ENCODE measurements at places on chromosomes 2 and 18.

GRCh38 chr2:200625282-200625681 lies 39.5 kb downstream of the AOX1 start:
- DNase-seq, result peak; percentile 73

DNA sequence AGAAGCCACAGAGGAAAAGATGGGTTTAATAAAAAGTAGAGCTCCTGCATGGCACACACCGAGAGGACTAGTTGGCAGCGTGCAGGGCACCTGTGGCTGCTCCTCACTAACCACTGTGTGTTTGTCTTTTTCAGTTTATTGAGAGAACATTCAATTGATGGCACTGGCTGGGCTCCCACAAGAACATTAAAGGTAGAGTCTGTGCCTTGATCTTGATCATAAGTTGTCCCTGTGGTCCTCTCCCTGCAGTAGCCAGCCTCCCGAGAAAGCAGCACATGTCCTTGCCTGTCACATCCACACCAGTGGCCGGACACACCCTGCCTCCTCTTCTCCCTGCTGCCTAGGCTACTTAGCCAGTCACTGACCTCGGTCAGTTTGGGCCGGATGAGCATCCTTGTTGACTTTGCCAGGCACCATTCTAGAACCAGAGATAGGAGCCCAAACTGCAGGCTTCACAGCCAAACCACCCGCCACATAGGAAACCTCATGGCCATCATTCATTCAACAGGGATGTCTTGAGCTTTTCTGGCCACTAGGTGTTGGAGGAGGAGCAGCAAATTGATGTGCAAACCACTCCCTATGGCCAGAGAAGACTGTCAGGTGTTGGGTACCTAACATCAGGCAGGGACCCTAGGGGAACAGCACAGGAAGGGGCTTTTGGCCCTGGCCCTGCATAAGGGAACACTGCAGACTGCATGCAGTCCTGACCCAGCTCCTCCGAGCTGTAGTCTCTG lies 30.2 kb upstream of the SCLY start:
- no peak for DNase-seq

DNA sequence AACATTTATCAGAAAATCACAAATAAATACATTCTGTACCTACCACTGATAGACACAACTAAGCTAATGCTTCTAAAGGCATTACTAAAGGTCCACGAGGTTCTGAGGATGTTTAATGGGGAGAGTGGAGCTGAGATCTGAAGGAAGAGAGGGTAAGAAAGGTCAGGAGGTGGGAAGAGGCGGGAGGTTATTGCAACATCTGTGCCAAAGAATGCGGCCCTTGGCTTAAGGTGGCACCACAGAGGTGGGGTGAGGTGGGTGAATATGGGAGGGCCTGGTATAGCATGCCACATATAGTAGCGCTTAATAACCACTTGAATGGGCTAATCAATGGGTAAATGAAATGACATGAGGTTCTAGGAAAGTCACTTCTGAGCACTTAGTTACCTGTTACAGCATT lies 217.8 kb upstream of the ATP5MC3 start:
- no peak for DNase-seq

- peak; percentile 86 for DNase-seq
Measured at GRCh38 chr2:42809819-42810120, 17.4 kb upstream of the HAAO start.

DNA sequence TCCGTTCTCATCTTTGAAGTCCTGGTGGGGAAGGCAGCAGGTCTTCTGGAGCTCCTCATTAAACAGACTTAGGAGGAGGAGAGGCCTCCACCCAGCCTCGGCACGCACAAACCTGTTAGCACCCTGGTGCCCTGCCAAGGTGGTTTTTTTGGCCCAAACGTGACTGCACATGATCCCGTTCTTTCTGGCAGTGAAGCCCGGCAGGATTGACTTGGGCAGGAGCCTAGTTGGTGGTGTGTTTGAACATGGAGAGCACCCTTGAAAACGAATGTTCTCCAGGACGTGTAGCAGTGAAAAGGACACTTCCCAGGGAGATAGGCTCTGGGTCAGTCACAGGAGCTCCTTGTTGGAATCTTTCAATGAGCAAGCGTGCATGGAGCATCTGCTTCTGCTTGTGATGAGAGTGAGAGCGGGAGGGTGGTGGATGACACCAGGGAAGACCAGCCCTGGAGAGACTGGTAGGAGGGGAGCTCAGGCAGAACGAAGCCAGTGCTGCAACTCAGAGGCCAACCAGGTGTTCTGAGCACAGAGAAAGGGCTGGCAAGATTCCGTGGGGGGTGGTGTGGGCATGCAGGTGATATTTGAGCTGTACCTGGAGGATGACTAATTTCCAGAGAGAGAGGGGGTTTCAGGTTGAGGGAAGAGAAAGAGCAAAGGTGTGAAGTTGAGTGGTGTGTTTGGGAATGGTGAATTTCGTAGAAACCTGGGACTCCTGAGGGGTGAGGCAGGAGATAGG lies 73.8 kb downstream of the TANC1 start:
- DNase-seq, result no peak

DNA sequence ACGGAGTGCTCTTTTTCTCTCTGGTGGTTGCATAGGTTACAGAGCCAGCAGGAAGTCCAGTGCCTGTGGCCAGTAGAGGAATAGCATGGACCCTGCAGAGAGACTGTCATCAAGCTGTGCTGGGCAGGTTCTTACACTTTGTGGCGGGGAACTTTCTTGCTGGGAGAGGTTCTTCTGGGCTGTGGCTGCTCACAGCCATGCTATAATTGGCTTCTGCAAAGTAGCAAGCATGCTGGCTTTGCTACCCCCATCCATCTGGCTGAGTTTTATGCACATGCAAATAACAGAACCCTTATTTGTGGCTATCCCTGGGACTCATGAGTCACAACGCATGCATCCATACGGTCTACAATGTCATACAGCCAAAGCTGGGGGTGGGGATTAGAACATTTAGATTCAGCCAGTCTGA lies 68.9 kb downstream of the PLCL1 start:
- peak; percentile 26 for DNase-seq

GRCh38 chr2:67560771-67561456 lies 163.8 kb downstream of the ETAA1 start:
- DNase-seq, result peak; percentile 71

- no peak for DNase-seq
Measured at GRCh38 chr2:28173377-28173776, 219.3 kb upstream of the FOSL2 start.

DNA sequence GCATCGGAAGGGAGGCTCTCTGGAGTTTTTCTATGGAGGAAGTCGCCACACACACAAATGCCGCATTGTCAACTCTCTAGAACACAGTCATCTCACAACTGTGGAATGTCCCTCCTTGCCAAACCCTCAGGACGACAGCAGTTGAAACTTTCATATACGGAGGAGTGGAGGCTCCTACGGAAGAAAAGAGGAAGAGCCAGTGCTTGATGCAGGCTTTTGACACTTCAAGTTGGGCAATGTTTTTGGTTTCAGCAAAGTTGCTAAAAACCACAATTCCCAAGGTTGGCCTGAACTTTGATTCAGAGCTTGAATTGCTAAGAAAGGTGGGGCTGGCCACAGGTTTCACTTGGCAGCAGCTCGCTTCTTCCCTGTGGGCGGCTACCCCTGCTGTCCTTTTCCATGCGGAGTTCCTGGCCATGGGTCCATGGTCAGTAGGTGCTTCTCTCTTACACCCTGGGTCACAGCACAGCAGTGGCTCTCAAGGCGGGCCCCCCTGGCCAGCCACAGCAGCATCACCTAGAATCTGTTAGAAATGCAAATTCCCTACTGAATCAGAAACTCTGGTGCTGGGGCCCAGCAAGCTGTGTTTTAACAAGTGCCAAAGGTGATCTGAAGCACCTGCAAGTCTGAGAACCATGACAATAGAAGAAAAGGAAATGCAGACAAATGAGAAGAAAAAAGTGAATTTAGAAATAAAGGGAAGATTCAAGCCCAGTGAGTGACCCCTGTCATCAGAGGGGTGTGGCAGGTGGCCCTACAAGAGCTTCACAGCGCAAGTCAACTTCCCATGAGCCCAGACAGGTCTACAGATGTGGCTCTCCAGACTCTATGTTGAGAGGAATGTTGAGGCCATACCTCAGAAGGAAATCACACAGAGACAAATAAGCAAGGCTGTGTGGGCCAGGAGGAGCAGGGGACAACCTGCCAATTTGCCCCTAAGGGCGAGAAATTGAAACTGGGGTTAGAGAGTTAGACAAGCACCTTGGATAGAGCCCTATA lies 856.4 kb downstream of the RNF144A start:
- no peak for DNase-seq

DNA sequence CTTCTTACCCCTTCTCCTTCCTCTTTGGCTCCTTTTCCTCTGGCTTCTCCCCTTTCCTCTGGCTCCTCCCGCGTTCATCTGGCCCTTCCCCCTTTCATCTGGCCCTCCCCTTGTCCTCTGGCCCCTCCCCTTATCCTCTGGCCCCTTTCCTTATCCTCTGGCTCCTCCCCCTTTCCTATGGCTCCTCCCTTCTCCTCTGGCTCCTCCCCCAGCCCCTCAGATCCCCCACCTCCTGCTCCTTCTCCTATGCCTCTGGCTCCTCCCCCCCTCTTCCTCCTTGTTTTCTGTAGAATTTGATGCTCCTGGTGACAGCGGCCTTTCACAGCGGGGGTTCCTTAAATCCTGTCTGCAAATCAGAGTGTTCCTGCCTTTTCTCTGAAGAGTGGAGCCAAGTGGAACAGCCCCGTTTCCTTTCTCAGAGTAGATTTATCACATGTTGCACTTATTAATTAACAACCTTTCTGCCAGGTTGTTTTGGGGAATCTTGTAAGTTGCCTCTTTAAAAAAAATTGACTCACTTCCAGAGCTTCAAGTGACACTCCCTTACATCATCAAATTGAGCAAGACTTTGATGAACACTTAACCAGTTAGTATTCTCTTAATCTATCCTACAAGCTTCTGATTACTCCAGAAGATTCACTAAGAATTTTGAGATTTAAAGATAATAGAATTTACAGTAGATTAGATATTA lies 27.9 kb downstream of the FABP1 start:
- DNase-seq, result peak; percentile 31

DNA sequence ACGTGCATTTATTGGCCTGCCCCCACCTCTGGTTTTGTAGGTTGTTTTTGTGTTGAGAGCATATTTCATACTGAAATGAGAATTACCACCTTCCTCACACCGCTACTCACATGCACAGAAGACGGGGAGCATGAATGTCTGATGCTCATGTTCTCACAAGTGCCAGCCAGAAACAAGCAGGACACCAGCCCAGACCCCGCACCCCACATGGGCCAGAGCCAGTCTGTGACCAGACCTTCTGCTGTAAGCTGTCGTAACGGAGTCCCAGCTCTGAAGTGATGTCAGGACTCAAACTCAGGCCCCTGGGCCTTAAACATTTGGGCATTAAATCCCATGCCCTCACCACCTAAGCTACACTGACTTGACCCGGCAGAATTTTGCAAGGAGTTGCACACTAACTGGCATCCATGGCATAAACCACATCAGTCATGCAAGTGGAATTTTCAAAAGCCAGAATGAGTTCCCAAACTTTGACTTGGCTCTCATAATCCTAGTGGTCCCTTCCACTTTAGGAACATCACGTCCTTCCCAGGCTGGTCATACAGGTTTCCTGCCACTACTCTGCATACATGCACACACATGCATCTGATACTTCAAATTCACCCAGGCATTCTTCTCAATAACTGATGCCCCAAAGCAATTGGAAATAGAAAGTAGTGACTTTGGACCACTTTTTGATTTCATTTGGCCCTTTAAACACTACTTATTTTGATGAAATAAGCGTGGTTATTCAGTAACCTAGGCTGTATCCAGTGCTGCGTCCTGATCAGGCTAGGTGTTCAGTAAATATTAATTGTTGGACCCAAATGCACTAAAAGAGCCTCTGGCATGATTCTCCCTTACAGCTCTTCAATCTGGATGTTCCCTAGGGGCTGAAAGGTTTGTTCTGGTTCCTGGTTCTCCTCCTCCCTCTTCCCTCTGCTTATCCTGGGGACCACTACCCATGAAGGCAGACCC lies 223.1 kb upstream of the ID2 start:
- no peak for DNase-seq

- DNase-seq, result no peak
Measured at GRCh38 chr2:39320162-39320561, 76.4 kb upstream of the CDKL4 start.

- peak; percentile 85 for DNase-seq
Measured at GRCh38 chr2:97662895-97663625, 784 bp downstream of the ACTR1B start.

GRCh38 chr2:26412091-26412673 lies 10.5 kb downstream of the DRC1 start:
- DNase-seq, result peak; percentile 19

- DNase-seq, result no peak
Measured at GRCh38 chr18:53701697-53702096, 522.8 kb downstream of the MBD2 start.

DNA sequence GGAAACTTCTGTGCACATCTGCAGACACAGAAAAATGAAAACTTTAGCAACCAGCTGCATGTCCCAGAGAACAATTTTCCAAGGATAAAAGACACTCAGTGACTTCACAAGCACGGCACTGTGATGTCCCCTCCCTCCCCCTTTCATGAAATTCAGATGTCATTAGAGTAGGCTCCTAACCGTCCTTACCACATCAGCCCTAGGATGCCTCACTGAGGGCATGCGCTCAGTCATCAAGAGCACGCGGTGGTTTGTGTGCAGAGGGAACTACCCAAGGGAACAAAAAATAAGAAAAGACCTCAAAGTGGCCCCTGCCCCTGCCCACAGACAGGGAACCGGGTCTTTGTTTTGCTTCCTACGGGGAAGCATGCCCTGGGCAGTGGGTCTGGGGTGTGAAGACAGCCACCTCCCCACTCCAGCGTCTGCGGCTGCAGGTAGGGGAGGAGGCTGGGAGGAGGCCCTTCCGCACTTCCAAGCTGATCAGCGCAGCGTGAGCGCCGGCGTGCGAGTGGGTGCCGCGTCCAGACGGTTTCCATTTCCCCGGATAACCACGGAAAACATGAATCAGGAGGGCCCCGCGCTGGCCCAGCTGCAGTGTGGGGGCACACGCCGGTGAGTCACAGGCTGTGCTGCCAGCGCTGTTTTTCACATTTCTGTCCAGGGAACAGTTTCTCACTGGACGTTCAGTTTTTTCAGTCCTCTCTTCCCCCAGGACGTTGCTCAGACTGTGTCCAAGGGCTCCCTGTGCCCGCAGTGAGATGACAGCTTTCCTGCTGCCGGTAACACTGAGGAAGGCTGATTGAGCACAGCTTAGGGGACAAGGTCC lies 70.6 kb downstream of the COPS8 start:
- DNase-seq, result peak; percentile 92

DNA sequence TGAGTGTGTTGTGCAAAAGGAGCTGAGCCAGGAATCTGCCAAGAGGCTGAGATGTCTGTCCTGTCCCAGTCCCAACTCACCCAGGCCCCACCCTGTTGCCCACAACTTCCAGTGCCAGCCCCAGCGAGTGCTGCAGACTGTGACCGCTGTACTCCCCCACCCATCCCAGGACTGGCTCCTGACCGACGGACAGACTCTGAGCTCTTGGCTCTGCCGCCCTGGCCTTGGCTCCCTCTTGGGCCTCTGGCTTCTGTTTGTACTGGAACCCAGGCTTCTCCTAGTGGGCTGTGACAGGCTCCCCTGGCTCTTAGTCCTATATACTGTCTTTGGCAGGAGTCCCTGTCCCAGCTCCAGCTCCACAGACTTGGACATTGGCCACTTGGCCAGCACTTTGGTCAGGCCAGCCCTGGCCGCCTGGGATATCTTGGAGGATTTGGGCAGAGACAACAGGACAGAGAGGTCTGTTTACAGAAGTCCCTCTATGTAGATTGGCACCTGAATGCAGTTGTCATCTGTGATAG lies 41.1 kb downstream of the ACOXL start:
- no peak for DNase-seq

- no peak for DNase-seq
Measured at GRCh38 chr2:147657086-147658000, 187.5 kb upstream of the ACVR2A start.

GRCh38 chr2:55134316-55134706 lies 84.1 kb upstream of the RTN4 start:
- no peak for DNase-seq
